ENCODE measurements at places on chromosomes 7 and 10.

DNA sequence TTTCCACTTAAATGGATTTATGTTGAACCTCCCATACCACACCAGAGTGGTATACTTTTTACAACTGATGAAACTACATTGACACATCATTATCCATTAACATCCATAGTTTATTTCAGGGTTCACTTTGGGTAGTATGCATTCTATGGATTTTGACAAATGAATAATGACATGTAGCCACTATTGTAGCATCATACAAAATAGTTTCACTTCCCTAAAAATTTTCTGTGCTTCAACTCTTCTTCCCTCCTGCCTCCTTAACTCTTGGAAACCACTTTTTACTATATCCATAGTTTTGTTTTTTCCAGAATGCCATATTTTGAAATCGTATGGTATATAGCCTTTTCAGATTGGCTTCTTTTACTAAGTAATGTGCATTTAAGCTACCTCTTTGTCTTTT is 199.5 kb upstream of the TMEM196 start:
- no peak for DNase-seq

DNA sequence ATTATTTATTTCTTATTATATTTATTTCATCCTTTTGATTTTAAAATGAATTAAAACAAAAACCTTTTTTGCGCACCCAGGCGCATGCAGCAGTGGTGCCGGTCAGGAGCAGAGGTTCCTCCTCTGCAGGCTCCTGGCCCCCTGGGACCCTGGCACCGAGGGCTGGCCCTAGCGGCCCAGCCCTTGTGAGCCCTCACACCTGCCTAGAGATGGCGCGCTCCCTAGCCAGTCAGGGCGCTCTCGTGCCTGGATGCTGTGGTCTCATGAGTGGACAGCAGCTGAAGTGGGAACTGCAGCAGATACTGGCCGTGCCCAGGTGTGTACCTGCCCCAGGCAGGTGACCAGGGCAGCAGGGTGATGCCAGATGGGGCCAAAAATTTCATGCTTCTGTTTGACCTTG is 13.8 kb downstream of the RET start:
- no peak for DNase-seq

- DNase-seq = no peak
Observed at GRCh38 chr7:36035186-36035585, 117.9 kb upstream of the EEPD1 start.

GRCh38 chr10:75403144-75403938 is 1.8 kb upstream of the ZNF503 start:
- peak; percentile 32 for DNase-seq

DNA sequence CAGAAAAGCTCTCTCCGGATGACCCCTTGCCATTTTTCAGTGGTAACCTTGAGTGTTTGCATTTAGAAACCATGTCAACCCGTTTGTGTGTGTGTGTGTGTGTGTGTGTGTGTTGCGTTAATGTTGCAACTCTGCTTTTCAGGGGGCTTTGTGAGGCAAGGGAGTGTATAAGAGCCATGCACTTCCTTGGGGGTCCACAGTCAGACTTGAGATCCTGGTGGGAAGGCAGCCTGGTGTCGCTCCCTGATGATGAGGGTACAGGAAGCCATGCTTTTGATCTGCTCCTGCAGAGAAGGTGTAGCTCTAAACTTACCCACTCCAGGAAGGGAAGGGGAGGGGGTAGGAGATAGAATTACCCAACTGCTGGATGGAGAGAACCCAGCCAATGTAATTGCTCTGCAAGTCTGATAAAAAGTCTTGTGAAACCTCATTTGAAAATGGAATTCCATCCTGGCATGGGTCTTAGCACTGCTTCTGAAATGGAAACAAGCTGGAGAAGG is 10.7 kb downstream of the GRK5 start:
- DNase-seq = no peak

- no peak for DNase-seq
Observed at GRCh38 chr7:149865437-149865836, 8.3 kb upstream of the ATP6V0E2 start.

DNA sequence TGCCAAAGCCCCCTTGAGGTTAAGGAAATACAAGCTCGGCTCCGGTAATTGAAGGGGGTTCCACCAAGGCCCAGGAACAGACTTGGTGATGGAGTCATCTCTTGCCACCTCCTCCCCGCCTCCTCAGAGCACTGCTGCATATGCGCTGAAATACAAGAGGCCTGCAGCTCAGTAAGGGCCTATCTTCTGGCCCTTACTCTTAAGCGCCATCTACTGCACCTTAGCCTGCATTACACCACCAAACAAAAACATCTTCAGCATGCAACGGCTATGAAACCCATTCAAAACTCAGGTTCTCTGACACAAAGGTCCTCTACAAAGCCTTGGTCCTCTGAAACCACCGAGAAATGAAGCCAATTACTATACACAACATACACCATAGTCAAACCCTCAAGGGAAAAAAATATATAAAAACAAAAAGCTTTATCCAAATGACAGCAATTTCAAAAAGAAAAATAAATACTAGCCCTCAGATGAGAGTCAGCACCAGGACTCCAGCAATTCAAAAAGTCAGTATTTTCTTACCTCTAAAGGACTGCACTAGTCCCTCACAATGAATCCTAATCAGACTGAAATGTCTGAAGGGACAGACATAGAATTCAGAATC is 176.8 kb upstream of the TBX20 start:
- DNase-seq = peak; percentile 34

DNA sequence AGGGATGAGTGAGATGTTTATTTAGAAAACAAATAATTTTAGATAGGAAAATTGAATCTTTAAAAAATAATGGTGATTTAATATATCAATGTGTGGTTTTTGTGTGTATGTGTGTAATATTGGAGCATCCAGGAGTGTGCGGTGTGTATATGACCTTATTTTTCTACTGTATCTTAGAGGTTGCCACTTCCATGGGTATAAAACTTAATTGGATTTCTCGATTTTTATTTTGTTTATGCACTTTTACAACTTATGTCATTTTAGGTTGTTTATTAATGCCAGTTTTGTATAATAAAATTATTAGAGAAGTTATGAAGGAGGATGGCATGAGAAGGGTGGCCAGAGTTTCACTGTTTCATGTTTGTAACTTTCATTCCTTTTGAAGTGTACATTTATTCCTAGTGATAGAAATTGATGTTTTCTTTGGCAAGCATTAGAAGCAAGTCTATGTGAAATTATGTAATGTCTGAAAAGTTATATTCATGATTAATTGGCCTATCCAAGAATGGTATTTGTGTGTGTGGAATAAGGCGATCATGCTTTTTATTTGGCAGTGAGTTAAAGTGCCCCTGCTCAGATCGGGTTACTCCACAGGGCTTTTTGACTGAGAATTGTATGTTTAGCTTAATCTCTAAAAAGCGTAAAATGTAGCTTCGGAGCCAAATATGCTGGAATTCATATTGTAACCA is 110.3 kb downstream of the KAT6B start:
- DNase-seq = peak; percentile 30

DNA sequence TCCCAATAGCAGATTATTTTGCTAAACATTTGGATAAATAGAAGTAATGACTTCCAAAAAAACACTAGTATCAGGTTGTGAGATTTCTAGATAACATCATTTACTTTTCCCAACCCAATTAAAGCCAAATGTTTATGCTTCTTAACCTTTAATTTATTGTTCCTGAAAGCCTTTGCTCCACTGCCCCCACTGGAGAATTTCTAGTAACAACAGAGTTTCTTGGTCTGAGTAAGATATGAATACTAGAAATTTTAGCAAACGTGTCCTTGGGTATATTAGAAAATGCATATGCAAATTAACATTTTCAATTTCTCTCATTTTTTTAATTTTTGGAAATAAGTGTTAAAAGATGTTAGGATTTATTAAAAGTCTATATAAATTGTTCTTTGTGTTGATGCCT is 958.0 kb upstream of the PHF14 start:
- DNase-seq = no peak

GRCh38 chr7:100079024-100079560 is 2.4 kb downstream of the ZNF3 start:
- no peak for DNase-seq

GRCh38 chr10:33136271-33136670 is 178.2 kb upstream of the ITGB1 start:
- peak; percentile 84 for DNase-seq

DNA sequence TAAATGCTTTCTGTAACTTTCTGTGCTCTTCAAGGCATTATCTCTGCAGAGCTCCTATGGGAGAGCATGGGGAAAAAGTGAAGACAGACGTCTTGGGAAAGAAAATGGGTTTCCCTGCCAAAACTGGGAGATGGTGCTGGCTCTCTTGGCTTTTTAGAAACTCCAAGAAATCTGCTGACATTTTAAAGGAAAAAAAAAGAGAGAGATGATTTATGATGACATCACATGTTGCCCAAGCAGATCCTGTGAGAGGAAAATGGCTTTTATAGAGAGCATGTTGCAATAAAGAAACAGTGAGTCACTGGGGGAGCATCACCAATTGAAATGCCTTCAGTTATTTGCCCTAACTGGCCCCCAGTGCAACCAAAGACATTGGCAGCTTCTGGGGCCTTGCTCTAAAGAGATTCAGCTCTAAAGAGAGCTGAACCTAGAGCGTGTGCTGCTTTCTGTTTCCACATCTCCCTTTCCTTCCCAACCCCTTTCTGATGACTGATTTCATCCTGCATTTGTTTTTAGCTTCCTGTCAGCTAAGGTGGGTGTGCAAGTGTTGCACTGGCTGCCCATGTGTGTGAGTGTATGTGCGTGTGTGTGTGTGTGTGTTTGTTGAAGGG is 37.7 kb downstream of the LRMDA start:
- DNase-seq = peak; percentile 88

DNA sequence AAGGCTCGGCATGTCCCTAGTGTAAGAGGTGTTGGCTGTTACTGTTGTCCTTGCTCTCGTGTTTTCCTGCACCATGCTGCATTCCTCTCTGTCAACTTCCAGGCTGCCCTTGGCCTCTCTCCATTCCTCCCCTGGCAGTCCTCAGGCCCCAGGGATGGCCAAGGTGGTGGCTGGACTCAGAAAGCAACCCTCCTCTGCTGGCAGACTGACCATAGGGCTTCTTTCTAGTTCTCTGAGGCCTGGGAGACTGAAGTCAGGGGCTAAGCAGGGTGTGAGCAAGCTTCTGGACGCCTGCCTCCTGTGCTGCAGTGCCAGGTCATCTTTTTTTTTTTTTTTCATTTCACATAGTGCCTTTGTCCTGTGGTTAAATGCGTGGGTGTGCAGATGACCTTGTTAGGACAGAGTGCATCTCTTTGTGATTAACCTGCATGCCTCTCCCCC is 72.0 kb downstream of the GOLGA7B start:
- no peak for DNase-seq

- DNase-seq = no peak
Observed at GRCh38 chr10:78867555-78867939, 201.2 kb upstream of the ZMIZ1 start.

DNA sequence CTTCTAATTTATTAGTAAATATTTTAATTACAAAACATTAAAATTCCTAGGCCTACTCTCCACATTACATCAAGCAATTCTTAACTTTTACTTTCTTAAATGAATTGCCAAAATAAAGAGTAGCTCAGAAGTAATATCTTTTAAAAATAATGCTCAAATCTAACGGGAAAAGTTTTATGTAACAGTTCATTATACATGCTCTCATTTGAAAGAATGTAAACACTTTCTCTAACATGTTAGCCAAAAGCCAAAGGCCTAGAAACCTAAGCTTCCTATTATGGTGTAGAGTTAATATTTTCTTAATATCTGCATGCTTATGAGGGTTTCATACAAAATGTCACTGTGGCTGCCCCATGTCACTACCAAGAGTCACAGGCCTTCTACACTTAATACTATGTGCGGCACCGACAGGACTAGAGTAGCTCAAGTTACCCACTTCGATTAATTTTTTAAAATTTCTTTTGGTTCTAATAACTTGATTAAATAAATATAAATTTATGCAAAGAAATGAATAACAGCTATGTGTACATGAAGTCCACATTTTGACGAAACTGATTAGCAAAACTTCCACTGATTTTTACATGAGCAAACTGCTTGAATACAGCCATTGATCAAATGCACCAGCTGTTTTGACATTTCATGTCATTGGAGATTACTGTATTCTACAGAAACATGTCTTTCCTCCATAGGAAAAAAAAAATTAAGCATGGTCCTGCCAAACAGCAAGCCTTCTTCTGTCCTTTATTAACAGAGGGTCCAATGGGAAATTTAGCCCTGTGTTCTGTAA is 3.5 kb downstream of the COBL start:
- DNase-seq = no peak

- DNase-seq = no peak
Observed at GRCh38 chr7:27073076-27073475, 22.7 kb downstream of the HOXA1 start.

GRCh38 chr7:66737667-66738066 is 2.9 kb upstream of the RABGEF1 start:
- no peak for DNase-seq

DNA sequence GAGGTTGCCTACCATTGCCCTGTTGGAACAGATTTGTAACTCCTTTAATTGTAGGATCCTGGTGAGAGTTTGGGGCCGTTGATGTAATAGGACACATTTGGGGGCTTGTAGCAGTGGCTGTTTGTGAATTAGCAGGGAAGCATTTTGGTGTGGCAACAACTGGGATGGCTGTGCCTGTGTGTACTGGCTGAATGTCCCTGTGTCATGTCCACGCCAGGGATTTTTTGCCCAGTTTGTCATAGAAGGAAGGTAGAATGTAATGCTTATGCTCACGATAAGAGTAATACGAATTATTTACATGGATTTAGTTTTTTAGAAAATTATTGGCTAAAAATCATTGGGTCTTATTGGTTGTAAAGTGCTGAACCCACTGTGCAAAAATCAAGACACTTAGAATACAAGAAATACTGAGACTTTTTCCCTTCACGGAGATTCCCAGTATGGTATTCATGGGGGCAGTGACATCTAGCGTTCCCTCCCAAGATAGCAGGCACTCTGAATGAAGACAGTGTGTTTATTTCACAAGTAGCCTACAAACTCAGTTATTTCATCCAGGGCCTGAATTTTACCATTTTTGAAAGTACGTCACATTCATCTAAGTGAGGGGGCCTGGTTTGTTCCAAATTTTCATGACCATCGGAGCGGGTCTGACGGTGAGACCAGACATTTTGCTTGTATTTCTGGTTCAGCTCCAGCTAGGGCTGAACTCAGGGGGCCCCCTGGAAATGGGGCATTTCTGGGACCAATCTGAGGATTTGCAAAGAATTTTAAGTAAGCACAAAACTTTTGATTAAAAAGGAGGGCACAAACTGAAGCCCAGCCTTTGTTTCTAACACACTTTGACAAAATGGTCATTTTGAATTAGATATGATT is 74.7 kb downstream of the CACNB2 start:
- peak; percentile 56 for DNase-seq

DNA sequence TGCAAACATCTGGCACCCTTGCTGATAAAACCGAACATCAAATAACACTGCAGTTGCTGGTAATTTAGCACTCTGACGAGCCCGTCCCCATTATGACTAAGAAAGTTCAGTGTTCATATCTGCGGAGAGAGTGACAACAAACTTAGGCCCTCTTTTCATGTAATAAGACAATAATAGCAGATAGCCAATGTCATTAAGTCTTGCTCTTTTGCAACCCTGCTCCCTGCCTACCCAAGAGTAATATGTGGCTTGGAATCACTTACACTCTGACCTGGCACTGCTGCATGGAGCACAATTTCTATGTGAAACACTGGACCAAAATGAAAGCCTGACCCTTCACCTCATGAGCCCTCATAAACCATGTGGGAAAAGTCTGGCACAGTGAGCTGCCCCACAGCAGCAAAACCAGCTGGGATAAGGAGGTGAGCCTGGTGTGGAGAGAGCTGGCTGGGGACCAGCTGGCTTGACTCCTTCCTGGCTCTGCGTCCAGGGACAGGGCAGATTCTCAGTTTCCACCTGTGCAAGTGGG is 86.5 kb downstream of the HIPK2 start:
- no peak for DNase-seq

Data from EL (cell line).